ENCODE measurements at places on chromosomes 4 and X. TPM values are rescaled to one million over a fixed set of nuclear protein-coding genes. Genes with fewer than 3 reads are reported as not detected.

- no peaks in the 10 kb centered on the region for H3K27me3 ChIP-seq
- DNase-seq, result no peak
- H3K36me3 ChIP-seq, result no peaks in the 10 kb centered on the region
- peaks cover 8% of the 10 kb centered on the region for H3K4me1 ChIP-seq
- no peak overlapping the region for H3K4me3 ChIP-seq
These were observed 10.3 kb upstream of the MXD4 start for GRCh38 chr4:2272026-2272827.

Gene INTS12
- total RNA-seq, result 27.0 TPM

Gene IBSP
- not detected for total RNA-seq

Gene DUSP9
- total RNA-seq, result 0.11 TPM

GRCh38 chrX:27987862-27988646 lies 6.8 kb upstream of the DCAF8L1 start:
- no peak for DNase-seq
- H3K27ac ChIP-seq, result no peak overlapping the region
- H3K36me3 ChIP-seq, result no peaks in the 10 kb centered on the region
- no peaks in the 10 kb centered on the region for H3K4me1 ChIP-seq
- H3K27me3 ChIP-seq, result no peaks in the 10 kb centered on the region

Gene C4orf51
- not detected for total RNA-seq

DNA sequence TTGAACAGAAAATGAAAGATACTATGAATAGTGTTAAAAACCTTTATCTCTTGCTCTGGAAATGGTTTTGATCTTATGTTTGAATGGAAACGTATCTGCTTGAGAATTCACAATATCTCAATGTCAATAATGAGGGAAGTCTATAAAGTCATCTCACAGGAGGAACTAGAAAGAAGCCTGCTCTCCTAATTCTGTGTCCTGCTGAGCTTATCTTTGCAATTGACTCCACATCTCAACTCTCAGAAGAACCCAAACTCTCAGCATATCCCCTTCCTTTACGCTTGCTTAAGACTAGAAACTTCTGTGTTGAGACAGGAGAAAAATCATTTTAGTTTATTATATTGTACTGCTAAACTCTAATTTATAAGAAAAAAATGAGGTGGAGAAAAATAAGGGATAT lies 8.3 kb upstream of the PF4V1 start:
- no peak overlapping the region for H3K4me3 ChIP-seq
- no peaks in the 10 kb centered on the region for H3K4me1 ChIP-seq
- H3K27ac ChIP-seq, result no peak overlapping the region

Gene GNRHR
- total RNA-seq, result not detected

- H3K27me3 ChIP-seq, result no peaks in the 10 kb centered on the region
- DNase-seq, result no peak
- H3K27ac ChIP-seq, result no peak overlapping the region
- H3K4me1 ChIP-seq, result no peaks in the 10 kb centered on the region
- H3K4me3 ChIP-seq, result no peak overlapping the region
These were observed 1833.0 kb upstream of the PCDH10 start for GRCh38 chr4:131316086-131316485.

DNA sequence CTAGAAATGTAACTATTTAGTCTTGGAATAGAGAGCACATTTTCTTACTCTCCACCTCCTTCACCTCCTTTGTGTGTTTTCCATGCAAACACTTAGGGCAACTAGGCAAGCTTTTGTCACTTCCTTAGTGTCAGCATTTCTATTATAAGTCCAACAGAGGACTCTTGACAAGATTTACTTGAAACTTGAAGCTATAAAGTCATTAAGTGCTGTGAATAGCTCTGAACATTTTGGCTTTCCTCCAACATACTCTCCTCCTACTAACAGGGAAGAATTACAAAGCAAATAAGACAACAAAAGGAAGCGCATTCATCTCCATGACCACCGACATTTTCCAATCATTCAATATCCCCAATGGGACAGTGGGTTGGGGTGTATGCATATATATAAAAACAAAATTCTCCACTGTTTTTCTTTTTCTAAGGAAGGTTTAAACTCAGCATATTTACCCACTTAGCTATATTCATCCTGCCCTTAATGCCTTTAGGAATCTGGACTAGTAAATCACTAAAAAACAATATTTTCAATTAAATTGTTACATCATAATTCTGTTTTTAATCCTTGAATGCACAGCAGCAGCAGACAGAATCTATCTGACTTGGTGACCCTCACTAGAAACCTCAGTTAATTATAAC lies 264.6 kb downstream of the SNCA start:
- no peak for DNase-seq
- H3K4me3 ChIP-seq, result no peak overlapping the region
- H3K36me3 ChIP-seq, result no peaks in the 10 kb centered on the region
- no peaks in the 10 kb centered on the region for H3K27me3 ChIP-seq

DNA sequence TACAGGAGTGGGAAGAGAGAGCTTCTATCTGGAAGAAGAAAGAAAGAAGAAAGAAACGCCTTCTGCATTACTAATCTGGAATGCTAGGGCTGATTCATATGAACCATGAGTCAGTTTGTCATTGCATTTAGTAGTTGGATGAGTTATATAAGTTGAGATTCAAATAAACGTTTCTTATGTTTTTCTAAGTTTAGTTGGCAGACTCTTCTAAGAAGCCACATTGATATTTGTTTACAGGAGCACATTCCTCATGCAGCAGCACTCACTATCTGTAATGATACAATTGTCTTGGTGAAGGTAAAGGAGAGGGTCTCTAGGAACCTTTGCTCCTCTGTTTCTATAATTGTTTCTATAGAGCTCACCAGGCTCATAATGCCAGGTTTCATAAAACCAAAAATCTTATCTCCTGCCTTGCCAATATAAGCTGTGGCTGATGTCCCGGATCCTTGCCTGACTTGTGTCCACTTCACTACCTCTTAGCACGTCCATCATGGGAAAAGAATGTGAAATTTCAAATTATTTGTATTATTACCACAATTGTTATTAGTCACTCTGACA lies 39.5 kb downstream of the HOPX start:
- H3K27me3 ChIP-seq, result no peaks in the 10 kb centered on the region
- no peaks in the 10 kb centered on the region for H3K36me3 ChIP-seq
- no peaks in the 10 kb centered on the region for H3K4me1 ChIP-seq

- no peak overlapping the region for H3K4me3 ChIP-seq
- no peaks in the 10 kb centered on the region for H3K27me3 ChIP-seq
- DNase-seq, result no peak
- H3K36me3 ChIP-seq, result no peaks in the 10 kb centered on the region
- H3K4me1 ChIP-seq, result no peaks in the 10 kb centered on the region
These were observed 65.3 kb upstream of the NDUFC1 start for GRCh38 chr4:139367421-139368090.

DNA sequence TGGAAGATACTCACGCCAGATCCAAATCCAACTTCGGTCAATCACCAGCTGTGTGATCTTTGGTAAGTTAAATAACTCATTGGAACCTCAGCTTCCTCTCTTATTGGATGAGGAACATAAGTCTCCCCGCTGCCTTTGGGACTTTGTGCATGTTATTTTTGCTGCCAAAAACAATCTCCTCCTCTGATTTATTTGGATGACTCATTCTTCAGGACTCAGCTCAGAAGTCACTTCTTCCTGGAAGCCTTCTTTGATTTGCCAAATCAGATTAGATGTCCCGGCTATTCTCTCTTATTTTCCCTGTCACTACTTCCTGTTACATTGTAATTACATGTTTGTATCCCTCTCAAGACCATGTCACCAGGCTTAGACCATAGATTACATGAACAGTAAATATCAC lies 138.0 kb upstream of the BOD1L1 start:
- no peak for DNase-seq
- H3K27me3 ChIP-seq, result no peaks in the 10 kb centered on the region
- H3K36me3 ChIP-seq, result no peaks in the 10 kb centered on the region
- no peak overlapping the region for H3K4me3 ChIP-seq
- no peaks in the 10 kb centered on the region for H3K4me1 ChIP-seq
- H3K27ac ChIP-seq, result no peak overlapping the region

GRCh38 chr4:184102488-184102887 lies 115.2 kb downstream of the ENPP6 start:
- H3K27me3 ChIP-seq, result no peaks in the 10 kb centered on the region
- H3K36me3 ChIP-seq, result no peaks in the 10 kb centered on the region
- DNase-seq, result no peak

Measured in adrenal gland (tissue), 19 donors.